ENCODE measurements at places on chromosomes 2 and 18.
A peak's percentile ranks its signal among the peaks of the same experiment; 100 is the strongest.

DNA sequence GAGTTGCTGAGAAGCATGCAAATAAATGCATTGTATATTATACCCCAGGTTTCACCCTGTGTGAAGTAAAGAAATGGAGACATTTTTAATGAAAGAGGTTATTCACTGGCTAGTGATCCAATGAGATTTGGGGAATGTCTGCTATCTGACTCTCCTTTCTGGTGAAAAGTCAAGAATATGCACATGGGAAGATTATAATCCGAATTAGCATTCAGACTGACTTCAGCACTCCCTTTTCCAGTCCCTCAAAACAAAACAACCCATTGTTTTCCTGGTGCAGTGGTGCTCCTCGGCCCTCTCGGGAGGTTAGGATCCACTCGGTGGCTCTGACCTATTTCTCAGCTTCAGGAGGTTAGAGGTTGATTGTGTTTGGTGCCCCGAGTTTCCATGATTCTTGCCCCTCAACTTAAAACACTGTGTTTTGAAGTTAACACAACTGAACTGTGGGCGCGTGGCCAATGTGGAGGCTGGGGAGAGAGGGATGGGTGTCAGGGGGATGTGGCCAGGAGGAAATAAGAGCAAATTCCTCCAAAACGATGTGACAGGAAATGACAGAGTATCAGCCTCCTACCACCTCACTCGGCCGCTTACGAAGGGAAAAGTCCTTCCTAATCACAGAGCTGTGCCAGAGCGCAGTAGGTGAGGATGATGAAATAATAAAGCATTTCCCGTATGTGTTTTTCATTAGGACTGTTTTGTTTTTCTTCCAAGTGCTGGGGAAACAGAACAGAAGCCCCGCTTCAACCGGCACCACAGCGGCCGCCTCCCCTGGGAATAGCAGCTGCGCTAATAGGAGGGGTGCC lies 440.1 kb downstream of the MTX2 start:
- no peak for DNase-seq

GRCh38 chr2:33598561-33599174 lies 431 bp downstream of the FAM98A start:
- peak; percentile 62 for DNase-seq

GRCh38 chr2:9174771-9175437 lies 31.7 kb upstream of the ASAP2 start:
- DNase-seq, result no peak

- no peak for DNase-seq
These were observed 33.6 kb downstream of the SRBD1 start for GRCh38 chr2:45577441-45577840.

DNA sequence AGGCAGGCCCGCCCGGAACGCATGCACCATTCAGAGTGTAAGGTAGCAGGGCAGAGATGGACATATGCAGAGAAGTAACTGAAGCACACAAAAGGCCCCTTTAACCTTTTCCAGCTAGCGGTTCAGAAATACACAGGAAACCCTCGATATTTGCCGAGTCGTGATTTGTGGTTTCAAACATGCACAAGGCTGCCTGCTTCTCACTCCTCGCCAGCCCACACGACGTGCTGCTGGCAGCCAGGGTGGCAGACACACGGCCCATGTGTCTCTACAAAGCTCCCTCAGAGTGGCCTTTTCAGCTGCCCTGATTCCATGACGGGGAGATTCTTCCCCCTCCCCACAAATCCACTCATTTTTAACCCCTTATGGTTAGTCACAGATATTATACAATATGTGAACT lies 23.6 kb downstream of the ZBTB7C start:
- no peak for DNase-seq

- DNase-seq, result no peak
These were observed 12.8 kb upstream of the EFEMP1 start for GRCh38 chr2:55936351-55936750.

GRCh38 chr2:227921648-227922047 lies 50.2 kb downstream of the DAW1 start:
- no peak for DNase-seq

DNA sequence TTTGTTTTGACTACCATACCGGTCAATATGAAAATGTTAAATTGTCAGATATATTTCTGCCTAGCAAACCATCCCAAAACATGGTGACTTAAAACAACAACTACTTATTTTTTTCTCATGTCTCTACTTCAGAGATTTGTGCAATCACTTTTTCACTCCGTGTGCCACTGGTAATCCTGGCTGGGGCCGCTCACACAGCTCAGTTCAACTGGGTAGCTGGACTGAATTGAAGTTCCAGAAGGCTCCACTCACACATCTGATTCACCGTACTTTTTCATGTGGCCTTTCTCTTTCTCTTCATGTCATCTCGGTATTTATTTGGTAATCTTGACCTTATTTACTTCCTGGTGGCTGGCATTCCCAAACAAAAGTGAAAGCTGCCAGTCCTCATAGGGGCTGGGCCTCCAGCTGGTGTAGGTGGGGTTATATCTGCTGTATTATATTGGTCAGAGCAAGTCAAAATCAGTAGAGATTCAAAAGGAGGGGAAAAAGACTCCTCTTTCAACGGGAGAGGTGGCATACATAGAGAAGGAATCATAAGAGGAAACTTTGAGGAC lies 513.9 kb upstream of the NXPH2 start:
- DNase-seq, result no peak

GRCh38 chr2:10169581-10169980 lies 47.0 kb downstream of the RRM2 start:
- no peak for DNase-seq

DNA sequence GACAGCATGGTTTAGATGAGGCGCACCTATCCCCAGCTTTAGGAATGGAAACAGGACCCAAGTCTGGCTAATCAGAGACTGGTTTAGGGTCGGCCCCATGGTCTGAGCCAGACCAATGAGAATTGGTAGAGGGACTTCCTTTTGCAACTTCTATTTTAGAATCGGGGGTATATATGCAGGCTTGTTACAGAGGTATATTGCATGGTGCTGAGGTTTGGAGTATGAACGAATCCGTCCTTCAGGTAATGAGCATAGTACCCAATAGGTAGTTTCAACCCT lies 1.5 kb upstream of the BOLA3 start:
- DNase-seq, result no peak

DNA sequence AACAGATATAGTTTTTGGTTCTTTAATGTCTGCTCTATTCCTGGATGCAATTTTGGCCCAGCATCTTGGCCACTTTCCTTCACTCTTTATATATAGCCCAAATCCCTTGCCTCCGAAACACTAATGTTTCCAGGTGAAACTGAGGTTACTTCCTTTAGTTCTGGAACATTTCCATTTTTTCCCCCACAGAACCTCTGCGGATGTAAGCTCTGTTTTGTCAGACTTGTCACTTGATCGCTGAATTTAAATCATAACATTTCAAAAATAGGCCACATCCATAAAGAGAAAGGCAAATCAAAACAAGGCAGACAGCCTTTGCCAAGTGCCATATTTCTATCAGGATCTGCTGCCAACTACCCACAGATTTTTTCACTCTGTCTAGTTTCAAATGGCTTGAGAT lies 115.1 kb downstream of the ANKRD44 start:
- DNase-seq, result no peak

DNA sequence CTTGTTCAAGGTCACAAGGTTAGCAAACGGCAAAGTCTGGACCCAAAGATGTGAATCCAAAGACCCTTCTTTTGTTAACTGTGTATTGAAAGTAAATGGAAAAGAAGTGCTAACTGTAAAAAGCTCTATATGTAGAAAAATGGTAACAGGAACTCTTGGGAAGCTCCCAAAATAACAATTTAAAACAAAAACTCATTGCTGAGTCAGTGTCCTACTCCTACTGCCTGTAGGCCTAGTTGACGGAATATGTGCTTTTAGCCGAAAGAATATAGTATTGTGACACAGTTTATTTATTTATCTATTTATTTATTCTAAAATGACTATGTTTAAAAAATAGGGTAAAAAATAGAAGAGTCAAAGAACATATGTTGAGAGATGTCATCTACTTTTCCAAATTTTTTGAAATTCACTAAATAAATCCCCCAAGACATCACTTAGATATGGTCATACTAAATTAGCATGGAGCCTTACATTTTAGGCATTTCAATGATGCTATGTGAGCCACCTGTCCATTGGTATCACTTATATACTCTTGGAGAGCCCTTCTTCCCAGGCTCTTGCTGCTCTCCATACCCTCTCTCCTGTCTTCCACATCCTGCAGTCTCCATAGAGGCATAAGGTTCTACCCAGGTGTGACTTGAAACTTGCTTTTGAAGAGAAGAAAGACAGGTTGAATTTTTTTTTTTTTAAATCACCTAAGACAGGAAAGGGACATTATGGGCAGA lies 13.7 kb downstream of the COL5A2 start:
- no peak for DNase-seq
